Umbilical cord (tissue), 2 donors: ENCODE measurements at places on chromosomes 7 and 10.

- no peak for DNase-seq
Observed at GRCh38 chr10:18414061-18414460, 237.3 kb downstream of the NSUN6 start.

GRCh38 chr10:14660831-14661230, 113.9 kb downstream of the FAM107B start:
- DNase-seq: no peak

DNA sequence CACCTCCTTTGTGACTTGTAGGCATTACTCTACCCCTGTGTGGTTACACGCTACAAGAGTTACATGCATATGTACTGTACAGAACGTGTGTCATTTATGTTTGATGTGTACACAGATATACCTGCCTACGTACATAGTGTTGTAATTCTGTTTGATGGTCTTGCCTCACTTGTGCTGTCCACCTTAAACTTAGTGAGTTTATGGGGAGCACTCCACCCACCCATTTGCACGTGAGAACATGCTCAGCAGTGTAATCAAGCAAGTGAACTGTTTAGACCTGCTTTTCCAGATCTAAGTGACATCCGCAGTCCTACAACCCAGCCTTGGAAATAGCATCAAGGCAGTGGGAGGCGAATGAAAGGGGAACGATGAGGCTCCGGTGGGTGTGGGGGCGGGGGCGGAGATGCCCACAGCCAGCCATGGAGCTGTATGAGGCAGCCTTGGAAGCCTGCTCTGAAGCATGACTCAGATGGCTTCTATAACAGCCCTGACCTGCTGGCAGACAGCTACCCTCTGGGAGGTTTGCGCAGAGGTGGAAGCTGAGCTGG, 52.1 kb downstream of the SUFU start:
- DNase-seq: peak; percentile 79

DNA sequence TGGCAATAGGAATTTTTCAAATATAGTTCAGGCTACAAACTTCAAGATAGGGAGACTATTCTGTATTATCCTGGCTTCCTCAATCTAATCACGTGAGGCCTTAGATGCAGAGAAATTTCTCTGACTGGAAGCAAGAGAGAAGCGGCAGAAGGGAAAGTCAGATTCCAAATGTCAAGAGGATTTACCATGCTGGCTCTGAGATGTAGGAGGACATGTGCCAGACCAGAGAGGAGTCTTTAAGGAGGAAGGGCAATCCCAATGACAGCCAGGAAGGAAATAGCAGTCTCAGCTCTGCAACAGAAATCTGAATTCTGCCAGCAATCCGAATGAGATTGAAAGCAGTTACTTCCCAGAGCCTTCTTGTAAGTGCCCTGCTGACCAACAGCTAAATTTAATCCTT, 57.4 kb downstream of the NUTM2E start:
- DNase-seq: peak; percentile 85

DNA sequence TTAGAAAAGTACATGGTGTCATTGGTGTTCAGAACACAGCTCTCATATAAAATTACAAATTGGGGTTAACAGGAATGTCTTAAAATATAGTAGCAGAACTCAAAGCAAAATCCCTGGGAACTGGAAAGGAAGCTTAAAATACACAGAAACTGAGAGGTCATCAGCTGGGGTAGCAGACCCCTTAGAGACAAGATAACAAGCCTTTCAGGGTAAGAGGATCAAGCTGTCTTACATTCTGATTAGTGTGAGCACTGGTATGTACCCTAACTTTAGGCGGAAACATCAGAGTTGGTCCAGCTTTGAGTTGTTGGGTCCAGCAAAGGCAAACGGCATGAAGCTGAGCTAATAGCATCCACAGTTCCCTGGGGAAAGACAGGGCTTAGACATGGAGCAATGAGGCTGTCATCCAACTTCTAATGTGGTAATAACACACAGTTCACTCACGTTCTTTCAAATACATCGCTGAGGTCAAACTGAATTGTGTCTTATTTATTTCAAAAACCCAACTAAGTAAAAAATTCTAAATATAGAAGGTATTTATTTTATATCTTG, 32.6 kb downstream of the ARHGAP21 start:
- DNase-seq: peak; percentile 67

DNA sequence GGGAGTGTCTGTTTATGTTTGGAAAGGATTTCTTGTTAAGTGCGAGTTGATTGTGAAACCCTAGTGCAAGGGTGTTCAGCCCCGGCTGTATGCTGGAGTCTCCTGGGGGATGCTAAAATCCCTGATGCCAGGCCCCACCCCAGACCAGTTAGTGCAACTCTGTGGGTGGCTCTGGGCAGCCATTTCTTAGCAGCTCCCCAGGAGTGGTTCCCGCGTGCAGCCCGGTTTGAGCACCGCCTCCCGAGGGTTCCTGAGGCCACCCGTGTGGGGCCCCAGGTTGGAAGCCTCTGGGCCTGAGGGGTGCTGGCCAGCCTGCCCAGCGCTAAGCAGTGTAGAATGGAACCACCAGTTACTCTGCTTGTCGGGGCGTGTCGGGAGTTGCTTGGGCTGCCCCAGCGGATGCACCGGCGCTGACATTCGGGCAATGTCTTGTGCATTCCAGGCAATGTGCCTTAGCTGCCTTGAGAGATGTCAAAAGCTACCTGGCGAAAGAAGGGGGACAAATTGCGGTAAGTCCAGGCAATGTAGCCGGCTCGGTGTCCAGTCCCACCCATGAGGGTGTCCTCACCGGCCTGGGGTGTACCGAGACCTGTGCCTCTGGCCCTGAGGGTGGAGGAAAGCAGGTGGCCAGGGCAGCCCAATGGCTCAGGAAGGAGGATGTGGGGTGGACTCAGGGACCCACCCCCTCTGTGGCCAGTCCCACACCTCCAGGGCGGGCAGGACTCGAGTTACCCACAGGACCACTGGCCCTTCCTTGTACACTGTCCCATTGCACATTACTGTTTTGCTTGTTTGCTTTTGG, 13.2 kb downstream of the PFKFB3 start:
- DNase-seq: no peak

- DNase-seq: peak; percentile 44
Observed at GRCh38 chr10:98405422-98405821, 9.6 kb downstream of the PYROXD2 start.

DNA sequence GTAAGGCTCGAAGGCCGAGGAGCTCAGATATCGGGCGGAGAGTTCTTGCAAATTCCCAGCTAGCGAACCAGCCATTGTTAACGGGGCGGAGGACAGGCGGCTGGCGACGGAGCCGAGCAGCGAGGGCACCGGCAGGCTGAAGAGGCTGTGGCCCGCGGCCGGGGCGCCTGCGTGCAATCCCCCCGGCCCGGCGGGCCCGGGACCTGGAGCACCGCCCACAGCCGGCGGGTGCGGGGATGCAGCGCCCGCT, 4.1 kb downstream of the VAX1 start:
- no peak for DNase-seq

GRCh38 chr7:35729061-35729783, 34.3 kb upstream of the HERPUD2 start:
- no peak for DNase-seq

DNA sequence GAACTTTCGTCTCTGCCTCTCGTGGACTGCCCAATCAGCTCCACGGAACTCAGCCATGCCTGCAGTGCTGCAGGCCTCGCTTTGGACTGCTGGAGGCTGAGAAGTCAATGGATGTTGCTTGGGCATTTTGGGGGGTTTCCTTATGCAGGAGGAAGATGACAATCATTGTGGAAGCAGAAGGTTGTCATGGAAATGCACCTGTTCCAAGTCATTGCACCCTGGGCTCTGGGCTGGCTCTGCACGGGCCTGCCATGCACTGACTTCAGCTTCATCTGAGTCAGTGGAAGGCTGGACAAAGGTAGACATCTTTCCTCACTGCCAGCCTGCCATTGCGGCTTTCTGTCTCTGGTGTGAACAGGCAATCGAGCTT, 217.3 kb downstream of the RPS24 start:
- DNase-seq: no peak

- DNase-seq: no peak
Observed at GRCh38 chr7:36712015-36712414, 12.3 kb downstream of the AOAH start.

DNA sequence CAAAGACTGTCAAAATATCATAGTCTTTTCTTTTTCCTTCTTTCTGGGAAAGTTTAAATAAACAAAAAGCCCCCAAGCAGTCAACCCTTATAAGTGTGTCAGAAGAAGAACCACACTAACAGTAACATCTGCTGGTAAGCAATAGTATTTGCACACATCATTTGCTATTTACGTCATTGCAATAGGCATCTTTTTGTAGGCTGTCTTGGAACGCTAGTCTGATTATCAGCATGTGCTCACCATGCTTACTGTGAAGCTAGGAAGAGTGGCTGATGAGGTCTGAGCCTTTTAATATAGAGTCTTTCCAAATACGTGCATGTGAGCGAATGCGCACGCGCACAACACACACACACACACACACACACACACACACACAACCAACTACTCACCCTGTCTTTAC, 599.0 kb upstream of the TPK1 start:
- DNase-seq: no peak

DNA sequence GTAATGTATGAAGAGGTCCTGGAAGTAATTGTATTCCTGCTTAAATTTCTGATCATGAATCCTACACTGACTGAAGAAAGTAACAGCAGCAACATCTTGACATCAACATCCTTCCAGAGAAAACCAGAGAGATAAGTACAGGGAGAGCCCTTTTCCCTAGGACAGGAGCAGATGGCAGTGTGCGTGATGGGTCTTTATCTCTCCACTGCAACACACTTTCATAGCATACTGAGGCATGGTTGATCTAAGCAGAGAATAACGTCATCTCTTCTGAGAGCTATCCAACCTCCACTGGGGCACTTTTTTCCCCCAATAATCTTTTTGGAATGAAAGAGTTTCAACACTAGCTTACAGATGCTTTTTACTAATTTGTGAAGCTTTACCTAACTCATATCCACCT, 342 bp downstream of the OR2A25 start:
- peak; percentile 42 for DNase-seq

DNA sequence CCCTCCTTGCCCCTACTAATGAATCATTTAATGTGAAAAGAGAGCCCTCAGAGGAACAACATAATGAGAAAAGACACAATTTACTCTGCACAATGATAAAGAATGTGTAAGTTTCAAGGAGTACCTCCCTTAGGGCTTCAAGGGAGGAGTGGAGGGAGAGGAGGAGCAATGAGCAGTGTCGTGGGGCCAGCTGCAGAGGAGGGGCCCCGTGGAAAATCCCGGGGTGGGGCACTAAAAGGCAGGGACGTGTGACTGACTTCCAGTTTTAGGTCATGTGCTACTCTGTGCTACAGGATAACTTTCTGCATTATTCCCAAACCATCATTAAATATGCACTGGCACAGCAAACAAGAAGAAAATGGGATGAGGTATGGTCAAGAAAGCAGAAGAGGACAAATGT, 108.1 kb downstream of the ANLN start:
- no peak for DNase-seq

DNA sequence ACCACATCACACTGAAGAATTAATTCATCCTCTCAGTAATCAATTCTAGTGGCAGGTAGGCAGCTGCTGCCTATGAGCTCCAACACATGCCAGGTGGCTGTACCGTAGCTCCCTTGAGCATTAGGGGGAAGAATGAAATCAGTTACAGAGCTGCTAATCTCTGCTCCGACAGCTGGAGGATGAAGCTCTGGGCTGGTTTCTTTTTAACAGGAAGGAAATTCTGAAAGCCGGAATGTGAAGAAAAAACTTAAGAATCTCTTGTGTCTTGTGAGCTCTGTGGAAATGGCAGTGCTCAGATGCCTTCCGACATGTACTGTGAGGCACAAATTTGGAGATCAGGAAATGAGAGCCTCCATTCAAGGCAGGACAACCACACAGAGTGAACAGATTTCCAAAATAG, 2.8 kb upstream of the AHCYL2 start:
- peak; percentile 33 for DNase-seq

DNA sequence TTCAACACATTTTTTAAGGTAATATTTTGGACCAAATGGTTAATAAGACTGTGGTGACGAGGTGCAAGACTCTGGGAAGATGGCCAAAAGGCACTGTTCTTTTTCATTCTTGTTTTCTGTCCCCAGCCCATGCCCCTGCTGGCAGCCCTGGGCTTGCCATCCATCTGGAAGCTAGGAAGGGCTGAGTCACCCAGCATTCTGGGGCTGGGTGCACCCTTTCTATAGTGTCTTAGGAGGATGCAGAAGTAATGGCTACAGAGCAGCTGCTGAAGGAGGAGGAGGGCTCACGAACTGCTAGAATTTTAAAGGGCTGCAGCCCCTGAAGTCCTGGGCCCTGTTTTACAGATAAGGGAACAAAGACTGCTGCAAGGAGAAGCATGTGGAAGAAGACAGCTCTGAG, 42.8 kb upstream of the ZNF32 start:
- no peak for DNase-seq

DNA sequence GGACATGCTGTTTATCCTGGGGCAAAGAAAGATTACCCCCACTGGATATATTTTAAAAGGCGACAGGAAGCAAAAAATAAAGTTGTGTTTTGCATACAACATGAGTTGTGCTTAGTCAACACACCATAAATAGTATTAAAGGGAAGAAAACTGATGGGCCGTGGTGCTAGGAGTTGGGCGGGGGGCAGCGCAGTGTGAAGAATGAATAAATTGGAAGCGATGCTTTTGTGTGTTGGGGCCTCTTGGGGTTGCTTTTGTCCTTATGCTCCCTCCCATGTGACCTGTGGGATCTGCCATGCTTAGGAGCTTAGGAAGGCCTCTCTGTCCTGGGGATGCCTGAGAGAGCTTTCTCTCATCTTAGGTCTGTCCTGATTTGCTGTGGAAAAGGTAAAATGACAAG, 35.0 kb upstream of the AGR3 start:
- no peak for DNase-seq

DNA sequence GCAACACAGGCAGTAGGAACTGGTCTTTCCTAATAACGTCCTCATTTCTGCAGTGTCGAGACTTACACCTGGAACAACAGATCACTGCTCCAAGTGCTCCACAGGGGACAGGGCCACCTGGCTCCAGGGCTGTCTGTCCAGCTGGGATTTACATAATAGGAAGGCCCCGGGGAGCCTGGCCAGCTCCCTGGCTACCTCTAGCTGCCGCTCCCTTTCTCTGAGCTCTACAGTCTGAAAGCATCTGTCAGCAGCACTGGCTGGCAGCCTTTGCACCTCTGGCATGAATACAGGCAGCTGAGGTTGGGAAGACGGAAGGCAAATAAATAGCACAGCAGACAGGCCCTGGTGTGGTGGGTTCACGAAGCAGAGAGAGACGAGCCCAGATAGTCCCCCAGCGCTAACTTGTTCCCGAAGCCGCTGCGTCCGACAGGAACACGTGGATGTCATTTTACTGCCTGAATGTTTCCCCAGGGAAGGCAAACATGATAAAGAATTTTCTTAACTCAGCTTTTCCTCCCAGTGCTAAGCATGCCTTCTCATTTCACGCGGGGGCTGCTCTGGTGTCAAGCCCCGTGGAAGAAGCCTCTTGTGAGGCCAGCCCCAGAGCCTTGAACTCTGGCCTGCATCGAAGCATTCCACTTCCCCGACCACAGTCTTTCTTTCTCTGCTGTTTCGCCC, 105.4 kb downstream of the ITIH5 start:
- DNase-seq: peak; percentile 80
